NCI-H2171 (cell line): ENCODE measurements at places on chromosomes 11 and 22.

- DNase-seq = no peak
Measured at GRCh38 chr11:35723493-35723892, 60.9 kb downstream of the TRIM44 start.

- DNase-seq = no peak
Measured at GRCh38 chr22:46654426-46654825, 34.2 kb downstream of the GRAMD4 start.

- DNase-seq = no peak
Measured at GRCh38 chr11:1932681-1933080, 13.2 kb downstream of the TNNT3 start.

- no peak for DNase-seq
Measured at GRCh38 chr22:46934746-46935491, 172.5 kb downstream of the TBC1D22A start.

DNA sequence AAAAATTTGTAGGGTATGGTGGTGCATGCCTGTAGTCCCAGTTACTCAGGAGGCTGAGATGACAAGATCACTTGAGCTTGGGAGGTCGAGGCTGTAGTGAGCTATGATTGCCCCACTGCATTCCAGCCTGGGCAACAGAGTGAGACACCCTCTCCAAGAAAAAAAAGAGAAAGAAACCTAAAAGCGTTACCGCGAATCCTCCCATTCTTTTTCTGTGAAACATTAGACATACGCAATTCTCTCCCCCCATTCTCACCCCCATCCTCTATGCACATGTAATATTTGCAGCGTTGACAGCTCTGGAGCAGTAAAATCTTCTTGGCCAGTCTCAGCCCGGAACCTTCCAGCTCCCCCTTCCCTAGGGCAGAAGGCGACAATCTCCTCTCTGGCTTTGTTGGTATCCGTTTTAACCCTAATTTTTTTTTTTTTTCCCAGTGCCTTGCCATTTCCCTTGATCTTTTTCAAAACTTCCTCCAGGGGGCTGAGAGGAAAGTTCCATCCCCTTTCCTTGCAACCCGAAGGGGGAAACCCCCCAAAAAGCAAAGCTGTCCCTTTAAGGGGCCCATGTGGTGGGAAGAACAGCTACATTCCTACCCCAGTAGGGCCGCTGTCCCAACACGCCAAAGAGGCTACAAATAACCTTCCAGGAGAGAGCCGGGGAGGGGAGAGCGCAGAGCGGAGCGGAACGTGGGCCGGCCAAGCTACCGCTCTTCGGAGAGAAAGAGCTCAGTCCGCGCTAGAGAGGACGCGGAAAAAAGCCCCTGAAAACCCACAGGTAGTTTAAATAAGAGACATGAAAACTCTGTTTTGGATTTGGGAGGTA is 1.9 kb downstream of the LRP4 start:
- DNase-seq = no peak
